ENCODE measurements at places on chromosomes 4 and X. TPM values are rescaled to one million over a fixed set of nuclear protein-coding genes. Genes with fewer than 3 reads are reported as not detected.

DNA sequence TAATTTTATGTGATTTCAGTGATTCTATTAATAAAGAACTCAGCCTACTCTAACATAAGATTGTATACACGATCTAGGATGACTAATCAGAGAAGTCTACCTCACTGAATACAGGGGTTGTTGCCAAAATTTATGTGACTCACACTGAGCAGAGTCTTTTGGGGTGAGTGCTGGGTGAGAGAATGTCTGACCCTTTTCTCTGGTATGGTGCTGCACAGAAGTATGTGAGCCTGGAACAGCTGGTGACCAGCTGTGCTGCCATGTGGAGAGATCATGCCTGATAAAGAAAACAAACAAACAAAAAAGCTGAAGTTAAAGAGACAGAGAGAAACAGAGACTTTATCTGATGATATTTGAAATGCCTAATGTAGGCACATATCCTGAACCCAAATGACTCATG, 618.1 kb upstream of the GRIA3 start:
- DNase-seq, result peak; percentile 86

GRCh38 chr4:181745933-181746625, 497.1 kb upstream of the TENM3 start:
- peak; percentile 31 for DNase-seq

GRCh38 chr4:123990310-123990870, 593.8 kb downstream of the SPRY1 start:
- no peak for DNase-seq

DNA sequence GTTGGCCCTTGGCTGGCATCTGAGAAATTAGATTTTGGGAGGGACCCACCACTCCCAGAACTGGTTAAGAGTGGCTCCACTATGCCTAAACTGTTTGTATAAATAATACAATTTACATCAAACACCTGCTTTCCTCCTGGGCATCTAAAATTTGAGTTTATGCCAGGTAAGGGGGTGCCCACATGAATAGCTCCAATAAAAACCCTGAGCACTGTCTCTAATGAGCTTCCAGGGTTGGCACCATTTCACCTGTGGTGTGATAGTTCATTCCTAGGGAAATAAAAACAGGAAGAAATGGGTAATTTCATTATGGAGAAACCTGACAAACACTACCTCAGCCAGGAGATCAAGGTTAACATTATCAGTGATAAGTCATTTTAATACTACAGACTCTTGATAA, 119.7 kb downstream of the FRYL start:
- no peak for DNase-seq

Gene CRLF2
- total RNA-seq, result not detected

Gene NSDHL
- total RNA-seq, result 6.8 TPM
